Effector CD4-positive, alpha-beta T cell (primary cell): ENCODE measurements at places on chromosomes 5 and 9.

DNA sequence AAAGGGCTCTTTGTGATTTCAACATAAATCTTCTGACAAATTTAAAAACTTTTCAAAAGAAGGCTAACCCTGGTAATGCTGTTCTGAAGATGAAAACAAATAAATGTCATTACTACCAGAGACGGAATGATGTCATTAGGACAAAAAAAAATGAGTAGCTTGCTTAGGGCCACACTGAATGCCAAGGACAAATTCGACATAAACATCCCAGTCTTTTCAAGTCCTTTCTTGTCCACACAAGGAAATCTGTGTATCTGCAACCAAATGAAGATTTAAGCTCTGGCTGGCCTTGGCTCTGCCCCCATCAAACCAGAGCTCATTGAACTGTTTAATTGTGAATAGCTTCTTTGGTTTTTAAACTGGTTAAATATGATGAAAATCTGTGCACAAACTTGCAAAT, 592.7 kb downstream of the TLE1 start:
- no peak for DNase-seq

- peak; percentile 48 for DNase-seq
These were observed at the start of gene SFXN1 for GRCh38 chr5:175478384-175479124. TSS of gene SFXN1 (plus strand) at chr5:175478560. CDS start at chr5:175492104, 13,544 bp downstream.

DNA sequence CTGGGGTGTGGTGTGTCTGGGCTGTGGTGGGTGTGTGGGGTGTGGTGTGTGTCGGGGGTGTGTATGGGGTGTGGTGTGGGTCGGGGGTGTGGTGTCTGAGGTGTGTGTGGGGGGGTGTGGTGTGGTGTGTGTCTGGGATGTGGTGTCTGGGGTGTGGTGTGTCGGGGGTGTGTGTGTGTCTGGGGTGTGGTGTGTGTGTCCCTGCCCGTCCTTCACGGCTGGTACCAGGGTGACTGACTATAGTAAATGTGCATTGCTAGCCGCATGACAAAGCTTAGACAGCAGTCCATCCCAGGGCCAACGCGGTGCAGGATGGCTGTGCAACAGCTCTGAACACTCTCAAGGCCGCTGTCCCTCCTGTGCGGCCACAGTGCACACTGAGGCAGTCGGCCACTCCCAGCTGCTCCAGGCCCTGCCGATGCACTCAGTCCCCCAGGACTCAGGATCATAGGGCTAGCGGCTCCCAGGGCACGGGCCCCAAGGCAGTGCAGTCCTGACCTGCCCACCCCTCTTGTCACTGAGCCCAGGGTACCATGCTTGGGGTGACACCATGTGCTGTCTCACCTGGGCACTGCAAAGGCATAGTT, 54.0 kb downstream of the SECISBP2 start:
- DNase-seq: peak; percentile 31

DNA sequence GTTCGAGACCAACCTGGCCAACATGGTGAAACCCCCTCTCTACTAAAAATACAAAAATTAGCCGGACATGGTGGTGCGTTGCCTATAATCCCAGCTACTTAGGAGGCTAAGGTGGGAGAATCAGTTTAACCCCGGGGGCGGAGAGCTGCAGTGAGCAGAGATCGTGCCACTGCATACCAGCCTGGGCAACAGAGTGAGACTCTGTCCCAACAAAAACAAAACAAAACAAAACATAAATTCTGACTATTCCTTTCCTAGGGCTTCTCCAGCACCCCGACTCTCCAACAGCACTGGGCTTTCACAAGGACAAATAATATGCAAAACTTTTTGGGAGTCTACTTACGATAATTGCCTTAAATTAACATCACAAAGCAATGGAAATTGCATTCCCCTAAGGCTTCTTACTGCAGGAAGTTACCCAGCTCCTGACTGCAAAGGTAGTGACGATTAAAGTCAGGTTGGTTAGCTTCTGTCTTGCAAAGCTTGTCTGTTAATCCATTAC, 15.9 kb upstream of the CDKN2AIPNL start:
- no peak for DNase-seq

DNA sequence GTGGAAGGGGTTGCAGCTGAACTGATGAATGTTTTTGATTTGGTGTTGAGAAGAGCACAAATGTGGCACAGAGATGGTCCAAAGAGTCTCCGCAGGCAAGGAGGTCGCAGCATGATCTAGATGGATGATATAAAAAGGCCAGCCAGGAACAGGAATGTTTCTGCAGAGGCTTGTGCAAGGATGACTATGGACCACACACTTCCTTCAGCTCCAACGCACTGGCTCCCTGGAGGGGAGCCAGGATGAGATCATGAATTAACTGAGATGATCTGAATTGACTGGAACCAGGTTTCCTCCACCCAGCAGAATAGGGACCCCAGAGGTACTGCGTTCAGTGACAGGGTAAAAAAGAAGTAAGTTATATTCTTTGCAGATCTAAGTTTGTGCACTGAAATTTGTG, 89.0 kb downstream of the ARSB start:
- DNase-seq: no peak

DNA sequence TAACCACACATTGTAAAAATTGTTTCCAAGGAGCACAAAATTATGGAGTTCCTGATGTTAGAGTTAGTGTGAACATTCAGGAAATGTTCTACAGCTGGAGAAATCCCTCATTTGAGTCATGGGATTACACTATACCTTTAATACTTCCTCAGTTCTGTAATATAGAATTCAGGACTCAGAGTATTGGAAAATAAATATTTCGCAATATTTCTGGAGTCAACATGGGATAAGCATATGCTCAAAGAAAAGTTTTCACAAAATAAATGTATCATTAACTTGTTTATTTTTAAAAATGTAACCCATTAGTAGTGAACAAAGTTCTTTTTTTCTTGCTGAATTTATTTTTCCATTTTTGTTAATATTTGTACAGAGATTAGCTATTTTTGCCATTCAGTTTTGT, 8.6 kb downstream of the CYLC2 start:
- no peak for DNase-seq

- no peak for DNase-seq
These were observed 84.0 kb downstream of the STK10 start for GRCh38 chr5:172104021-172104420.

GRCh38 chr9:91900797-91901177, 49.2 kb downstream of the ROR2 start:
- no peak for DNase-seq

- DNase-seq: no peak
These were observed 115.7 kb downstream of the NFIB start for GRCh38 chr9:14198047-14198840.

DNA sequence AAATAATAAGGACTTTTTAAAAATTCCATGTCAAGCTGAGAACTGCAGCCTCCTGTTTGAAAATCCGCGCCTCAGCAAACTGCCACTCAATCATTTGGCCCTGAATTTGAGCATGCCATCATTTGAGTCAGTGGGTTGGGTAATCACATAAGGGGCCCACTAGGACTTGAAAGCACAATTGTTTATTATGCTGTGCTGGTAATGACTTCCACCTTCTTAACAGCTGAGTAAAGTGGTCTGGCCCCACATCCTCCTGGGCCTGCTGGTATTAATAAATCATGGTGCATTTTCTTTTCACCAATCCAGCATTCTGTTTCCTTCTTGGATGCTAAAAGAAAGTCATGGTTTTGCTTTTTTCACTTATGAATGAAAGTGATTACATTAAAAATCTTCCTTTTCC, 103.0 kb upstream of the CTSL start:
- no peak for DNase-seq

GRCh38 chr9:99478469-99479027, 256.5 kb downstream of the SEC61B start:
- DNase-seq: no peak

DNA sequence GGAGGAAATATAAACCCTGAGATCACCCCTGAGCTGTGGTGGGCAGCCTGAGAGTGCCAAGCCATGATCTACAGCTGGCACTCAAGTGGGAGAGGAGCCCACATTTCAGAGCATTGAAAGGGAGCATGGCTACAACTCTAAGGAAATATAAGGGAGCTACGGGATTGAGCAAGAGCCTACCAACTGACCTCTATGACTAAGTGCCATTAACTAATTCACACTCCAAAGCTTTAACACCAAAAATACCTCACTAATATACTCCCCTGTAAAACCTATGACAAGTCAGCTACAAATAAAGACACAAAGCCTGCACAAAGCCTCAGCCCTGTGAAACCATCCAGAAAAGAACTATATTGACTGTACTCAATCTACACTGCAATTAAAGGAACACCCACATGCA, 286.8 kb upstream of the RPS23 start:
- DNase-seq: no peak

- no peak for DNase-seq
These were observed 619.4 kb downstream of the TLE1 start for GRCh38 chr9:81069923-81070322.

DNA sequence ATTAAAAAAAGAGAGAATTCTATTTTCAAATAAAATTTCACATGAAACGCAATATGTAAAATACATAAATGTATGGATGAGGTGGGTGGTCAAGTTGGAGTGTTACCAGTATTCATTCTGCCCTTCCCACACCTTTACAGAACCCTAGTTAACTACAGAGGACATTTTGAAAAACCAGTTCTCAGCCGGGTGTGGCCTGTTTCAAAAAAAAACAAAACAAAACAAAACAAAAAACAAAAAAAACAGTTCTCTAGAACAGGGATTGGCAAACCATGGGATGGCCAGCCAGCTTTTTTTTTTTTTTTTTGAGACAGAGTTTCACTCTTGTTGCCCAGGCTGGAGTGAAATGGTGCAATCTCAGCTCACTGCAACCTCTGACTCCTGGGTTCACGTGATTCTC, 28.4 kb upstream of the HK3 start:
- no peak for DNase-seq

DNA sequence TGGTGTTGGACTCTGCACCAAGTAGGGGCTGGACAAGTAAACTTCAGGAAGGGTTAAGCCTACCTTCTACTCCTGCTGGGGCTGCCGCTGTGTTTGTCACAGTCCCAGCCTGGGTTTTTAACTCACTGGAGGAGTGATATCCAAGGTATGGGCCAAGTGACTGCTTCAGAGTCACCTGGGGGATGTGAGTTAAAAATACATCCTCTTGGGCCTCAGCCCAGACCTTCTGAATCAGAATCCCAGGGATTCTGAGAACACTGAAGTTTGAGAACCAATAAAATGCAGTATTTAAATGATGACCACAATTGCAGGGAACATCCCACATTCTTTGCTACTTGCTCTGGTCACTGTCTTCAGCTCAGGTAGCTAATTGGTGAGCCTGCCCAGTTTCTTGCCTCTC, 95.1 kb upstream of the DNAH5 start:
- DNase-seq: no peak

DNA sequence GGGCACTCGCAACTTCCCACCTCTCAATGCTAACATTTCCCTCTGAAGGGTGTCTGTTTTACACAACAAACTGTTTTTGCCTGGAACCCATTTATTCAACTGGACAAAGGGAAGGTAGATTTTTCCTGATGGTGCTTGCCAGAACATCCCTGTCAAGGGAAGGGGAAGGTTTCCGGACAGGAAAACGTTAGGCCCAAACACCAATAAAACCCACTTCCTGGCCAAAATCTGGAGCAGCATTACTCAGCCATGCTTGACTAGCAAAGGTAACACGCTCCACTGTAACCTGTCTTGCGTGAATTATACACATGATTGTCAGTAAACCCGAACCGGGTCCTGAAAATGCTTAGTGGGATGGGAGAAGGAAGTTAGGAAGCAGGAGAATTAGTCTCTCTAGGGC, 90.2 kb downstream of the SAXO1 start:
- DNase-seq: no peak

GRCh38 chr9:37302277-37302676, 120.2 kb upstream of the GRHPR start:
- DNase-seq: no peak

GRCh38 chr9:7303907-7304626, 495.5 kb downstream of the DMAC1 start:
- DNase-seq: no peak

- no peak for DNase-seq
These were observed 18.8 kb upstream of the RPS23 start for GRCh38 chr5:82296929-82297328.

- DNase-seq: no peak
These were observed 449 bp upstream of the PCSK5 start for GRCh38 chr9:75889977-75890471.

GRCh38 chr5:123093601-123094236, 4.7 kb downstream of the PRDM6 start:
- DNase-seq: no peak

- DNase-seq: no peak
These were observed 234.4 kb downstream of the CDH18 start for GRCh38 chr5:19753579-19753978.

GRCh38 chr9:68869022-68869421, 144.9 kb downstream of the PRKACG start:
- DNase-seq: no peak
